ENCODE measurements at places on chromosomes 4 and X.

DNA sequence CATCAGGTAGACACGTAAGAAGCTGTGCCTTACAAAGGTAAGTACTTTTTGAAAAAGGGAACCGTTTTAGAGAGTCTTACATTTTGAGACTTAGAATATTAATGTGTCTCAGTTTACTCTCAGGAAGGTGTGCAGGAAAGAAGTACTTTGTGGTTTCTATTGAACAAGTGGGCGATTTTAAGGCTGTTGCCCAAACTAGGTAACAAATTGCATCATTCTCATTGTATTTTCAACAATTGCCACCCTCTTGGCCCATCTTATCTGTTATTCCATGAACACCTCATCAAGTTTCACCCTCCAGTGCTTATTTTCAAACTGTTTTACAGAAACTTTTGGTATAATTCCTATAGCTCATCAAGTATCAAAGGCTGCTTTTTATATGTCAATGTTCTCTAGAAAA, 158.3 kb downstream of the SLC4A4 start:
- no peak for DNase-seq

- peak; percentile 93 for DNase-seq
These were observed 7.5 kb upstream of the PDLIM3 start for GRCh38 chr4:185542626-185543315.

DNA sequence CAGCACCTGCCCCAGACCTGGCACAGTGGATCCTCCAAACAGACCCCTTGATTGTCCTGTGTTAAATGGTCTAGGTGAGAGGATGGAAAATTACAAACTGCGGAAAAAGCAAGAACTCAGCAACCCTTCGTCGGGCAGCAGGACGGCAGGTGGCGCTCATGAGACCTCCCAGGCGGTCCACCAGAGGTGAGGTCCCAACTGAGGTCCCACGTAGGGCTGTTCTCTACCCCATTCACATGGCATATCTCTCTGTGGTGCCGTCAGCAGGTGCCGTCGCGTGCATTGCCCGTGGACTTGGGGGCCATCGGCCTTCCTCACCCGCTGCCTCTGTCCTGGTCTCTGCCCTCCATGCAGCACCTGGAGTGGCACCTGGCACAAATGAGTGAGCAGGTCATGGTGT, 88.2 kb downstream of the CRMP1 start:
- no peak for DNase-seq

GRCh38 chr4:182906786-182907185, 10.4 kb downstream of the DCTD start:
- no peak for DNase-seq

GRCh38 chr4:139312552-139313332, 10.5 kb upstream of the NDUFC1 start:
- no peak for DNase-seq

DNA sequence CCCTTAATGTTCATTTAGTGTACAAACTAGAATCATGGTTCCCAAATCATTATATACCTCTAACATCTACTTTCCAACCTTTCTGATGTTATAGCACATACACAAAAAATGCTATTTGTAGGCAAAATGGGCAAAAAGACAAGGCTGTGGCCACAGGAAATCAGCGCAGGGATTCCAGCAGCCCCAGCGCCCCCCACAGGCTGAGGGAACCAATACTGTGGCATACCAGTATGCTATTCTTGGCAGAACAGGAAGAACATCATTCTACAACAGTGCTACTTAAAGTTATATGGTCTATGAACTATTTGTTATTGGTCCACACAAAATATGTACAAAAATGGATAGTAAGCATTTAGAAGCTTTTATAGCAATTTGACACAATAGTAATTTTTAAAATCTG, 25.3 kb downstream of the STEEP1 start:
- DNase-seq: no peak

DNA sequence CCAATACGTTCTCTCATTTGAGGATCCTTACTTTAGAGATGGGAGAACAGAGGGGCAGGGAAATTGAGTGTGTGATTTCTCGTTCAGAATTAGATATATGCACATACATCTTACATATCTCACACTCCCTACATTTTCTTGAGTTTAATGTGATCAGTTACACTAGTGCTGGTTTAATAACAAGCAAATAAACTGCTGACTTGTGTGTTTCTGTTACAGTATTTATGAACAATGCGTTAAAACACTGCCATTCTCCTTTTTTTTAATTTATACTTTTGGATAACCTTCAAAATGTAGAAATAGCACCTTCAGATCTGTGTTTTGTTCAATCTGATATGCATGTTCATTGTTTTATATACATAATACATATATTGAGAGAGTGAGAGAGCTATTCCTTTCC, 130.1 kb downstream of the KLHL8 start:
- DNase-seq: no peak

GRCh38 chrX:68018248-68019203, 414.8 kb downstream of the OPHN1 start:
- no peak for DNase-seq

DNA sequence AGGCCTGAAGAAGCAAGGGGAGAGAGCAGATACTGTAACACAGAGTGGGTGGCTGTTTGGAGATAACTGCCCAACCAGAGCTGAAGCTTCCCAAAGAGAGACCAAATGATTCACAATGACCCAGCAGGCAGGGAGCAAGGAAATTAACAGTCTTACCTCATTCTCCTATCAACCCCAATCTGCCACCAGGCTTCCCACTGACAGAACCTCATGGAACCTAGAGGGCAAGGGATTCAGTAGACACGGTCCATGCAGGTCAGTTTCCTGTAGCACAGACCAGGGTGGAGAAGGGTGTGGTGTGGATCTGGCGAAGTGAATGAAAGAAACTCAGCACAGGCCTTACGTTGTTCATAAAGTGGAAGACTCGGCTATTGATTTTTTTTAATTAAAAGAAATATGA, 60.7 kb upstream of the ALB start:
- no peak for DNase-seq

- peak; percentile 41 for DNase-seq
These were observed 62.7 kb downstream of the GAB1 start for GRCh38 chr4:143399113-143399949.

GRCh38 chrX:132270699-132271098, 51.5 kb upstream of the RAP2C start:
- peak; percentile 91 for DNase-seq

GRCh38 chrX:5490786-5491563, 737.7 kb downstream of the NLGN4X start:
- DNase-seq: no peak

- peak; percentile 95 for DNase-seq
These were observed at the start of gene TCEAL9 for GRCh38 chrX:103356130-103356798. Gene TCEAL9, plus strand, starts transcription at chrX:103356506. Its CDS starts 1,179 bp downstream, at chrX:103357685.

DNA sequence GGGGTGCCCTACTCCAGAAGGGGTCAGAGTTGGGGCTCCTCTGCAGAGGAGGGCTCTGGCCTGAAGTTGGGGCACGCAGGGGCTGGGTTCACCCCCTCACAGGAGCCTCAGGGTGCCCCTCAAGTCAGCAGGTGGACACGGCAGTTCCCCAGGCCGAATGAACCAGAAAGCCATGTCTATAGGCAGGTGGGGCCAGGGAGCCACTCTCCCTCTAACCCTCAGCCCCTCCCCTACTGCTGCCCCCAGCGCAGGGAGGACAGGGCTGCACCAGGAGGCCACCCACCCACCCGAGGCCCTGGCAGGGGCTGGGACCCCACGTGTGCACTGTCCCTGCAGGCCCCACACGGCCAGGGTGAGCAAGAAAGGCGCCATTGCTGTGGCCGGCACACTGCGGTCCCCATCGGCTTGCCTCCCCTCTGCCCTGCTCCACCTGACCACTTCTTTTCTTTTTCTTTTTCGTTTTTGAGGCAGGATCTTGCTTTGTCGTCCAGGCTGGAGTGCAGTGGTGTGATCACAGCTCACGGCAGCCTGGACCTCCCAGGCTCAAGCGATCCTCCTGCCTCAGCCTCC, 83.8 kb downstream of the FAM53A start:
- DNase-seq: no peak

DNA sequence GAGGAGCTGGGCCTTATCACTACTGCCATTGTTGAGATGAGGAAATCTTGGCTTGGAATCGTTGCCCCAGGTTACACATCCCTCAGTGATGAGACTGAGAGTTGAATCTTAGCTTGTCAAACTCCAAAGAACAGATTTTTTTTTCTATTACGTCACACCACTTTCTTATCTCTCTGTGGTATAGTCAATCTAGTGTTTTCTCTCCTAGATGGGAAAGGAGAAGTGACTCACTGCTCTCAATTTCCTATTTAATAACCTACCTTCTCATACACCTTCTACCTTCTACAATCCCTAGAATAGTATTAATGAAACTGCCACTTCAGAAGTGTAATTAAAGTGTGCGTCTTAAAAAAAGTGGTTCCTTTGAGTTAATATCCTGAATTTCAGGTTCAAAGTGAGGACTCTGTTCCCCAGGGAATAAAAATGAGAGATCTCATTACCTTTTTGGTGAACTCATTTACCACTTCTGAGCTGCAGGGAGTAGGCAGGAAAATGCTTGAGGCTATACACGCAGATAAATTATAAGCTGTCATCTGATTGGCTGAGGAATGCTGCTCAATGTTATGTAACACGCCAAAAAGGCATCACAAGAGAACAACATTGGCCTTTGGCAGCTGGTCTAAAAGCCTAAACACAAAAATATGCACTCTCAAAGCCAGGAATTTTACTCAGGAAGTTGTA, 59.3 kb downstream of the MAD2L1 start:
- DNase-seq: peak; percentile 83

DNA sequence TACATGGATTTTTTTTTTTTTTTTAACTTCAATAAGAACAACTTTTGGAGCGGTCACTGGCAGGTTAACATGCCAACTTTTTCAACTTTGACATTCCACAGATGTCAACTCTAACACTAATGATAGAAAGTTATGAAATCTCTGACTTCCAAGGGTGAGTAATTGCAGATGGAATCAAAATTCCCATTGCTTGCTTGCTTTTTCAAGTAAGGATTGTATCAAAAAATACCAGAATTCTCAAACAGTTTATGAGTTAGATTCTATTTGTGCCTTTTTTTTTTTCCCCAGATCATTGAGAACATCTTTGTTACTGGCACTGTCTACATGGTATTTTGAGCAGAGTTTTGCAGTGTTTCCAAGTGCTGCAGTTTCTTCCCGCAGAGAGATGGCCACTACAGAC, 50.3 kb upstream of the OTUD4 start:
- DNase-seq: peak; percentile 55

Data from tongue (tissue), 3 donors.